Peyer's patch (tissue), 4 donors: ENCODE measurements at places on chromosomes 6 and 20. TPM values are rescaled to one million over a fixed set of nuclear protein-coding genes. Genes with fewer than 3 reads are reported as not detected.

The VSX1 gene
- total RNA-seq, result not detected

The PPP1R3G gene
- total RNA-seq, result 0.35 TPM

The ROMO1 gene
- total RNA-seq, result 185 TPM

The GGTLC1 gene
- not detected for total RNA-seq

The SLC25A27 gene
- 14.9 TPM for total RNA-seq

The SNPH gene
- 6.6 TPM for total RNA-seq

The HEY2 gene
- total RNA-seq, result 0.40 TPM

The CNR1 gene
- 3.1 TPM for total RNA-seq

The GATA5 gene
- 1.7 TPM for total RNA-seq

The CGA gene
- not detected for total RNA-seq

The TMEM200A gene
- total RNA-seq, result 8.7 TPM

The GJE1 gene
- total RNA-seq, result not detected

The ENPP3 gene
- 10.1 TPM for total RNA-seq

The SIM1 gene
- 0.13 TPM for total RNA-seq

The TRIM10 gene
- 7.4 TPM for total RNA-seq

The RHAG gene
- total RNA-seq, result not detected

The ACTL10 gene
- total RNA-seq, result 1.2 TPM

The PDYN gene
- not detected for total RNA-seq

The MCUR1 gene
- total RNA-seq, result 20.6 TPM

The CASS4 gene
- 1.6 TPM for total RNA-seq

The KIF25 gene
- total RNA-seq, result not detected

The PPP1R16B gene
- 7.8 TPM for total RNA-seq

The CCDC170 gene
- total RNA-seq, result not detected

The ADGRF4 gene
- total RNA-seq, result 0.57 TPM

The ZNF831 gene
- total RNA-seq, result 1.8 TPM

The TP53TG5 gene
- not detected for total RNA-seq

The ID4 gene
- total RNA-seq, result 9.1 TPM

The SRMS gene
- total RNA-seq, result not detected

The C6orf52 gene
- not detected for total RNA-seq

The DDX43 gene
- total RNA-seq, result not detected

The FAM229B gene
- not detected for total RNA-seq

The SMPD2 gene
- total RNA-seq, result 34.5 TPM

The HLA-DOB gene
- total RNA-seq, result 13.2 TPM

The ARFGEF3 gene
- total RNA-seq, result 9.5 TPM

The NHSL1 gene
- 187 TPM for total RNA-seq

The CENPQ gene
- total RNA-seq, result 5.8 TPM
